ENCODE measurements at places on chromosomes 12 and 14.
A peak's percentile ranks its signal among the peaks of the same experiment; 100 is the strongest.

- DNase-seq: peak; percentile 68
These were observed 144.2 kb upstream of the FRMD6 start for GRCh38 chr14:51507511-51507905.

DNA sequence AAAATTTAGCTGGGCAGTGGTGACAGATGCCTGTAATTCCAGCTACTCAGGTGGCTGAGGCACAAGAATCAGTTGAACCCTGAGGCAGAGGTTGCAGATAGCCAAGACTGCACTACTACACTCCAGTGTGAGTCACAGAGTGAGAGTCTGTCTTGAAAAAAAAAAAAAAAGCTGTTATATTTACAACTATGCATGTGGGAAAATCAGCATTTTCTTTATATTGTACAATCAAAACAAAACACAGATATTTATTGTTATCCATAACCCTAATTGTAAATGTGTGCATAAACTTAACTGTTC lies 12.5 kb downstream of the C1R start:
- DNase-seq: no peak

- DNase-seq: no peak
These were observed 72.7 kb downstream of the TMEM132C start for GRCh38 chr12:128339631-128340030.

GRCh38 chr14:21724090-21724973 lies 50.7 kb upstream of the OR4E1 start:
- DNase-seq: no peak

DNA sequence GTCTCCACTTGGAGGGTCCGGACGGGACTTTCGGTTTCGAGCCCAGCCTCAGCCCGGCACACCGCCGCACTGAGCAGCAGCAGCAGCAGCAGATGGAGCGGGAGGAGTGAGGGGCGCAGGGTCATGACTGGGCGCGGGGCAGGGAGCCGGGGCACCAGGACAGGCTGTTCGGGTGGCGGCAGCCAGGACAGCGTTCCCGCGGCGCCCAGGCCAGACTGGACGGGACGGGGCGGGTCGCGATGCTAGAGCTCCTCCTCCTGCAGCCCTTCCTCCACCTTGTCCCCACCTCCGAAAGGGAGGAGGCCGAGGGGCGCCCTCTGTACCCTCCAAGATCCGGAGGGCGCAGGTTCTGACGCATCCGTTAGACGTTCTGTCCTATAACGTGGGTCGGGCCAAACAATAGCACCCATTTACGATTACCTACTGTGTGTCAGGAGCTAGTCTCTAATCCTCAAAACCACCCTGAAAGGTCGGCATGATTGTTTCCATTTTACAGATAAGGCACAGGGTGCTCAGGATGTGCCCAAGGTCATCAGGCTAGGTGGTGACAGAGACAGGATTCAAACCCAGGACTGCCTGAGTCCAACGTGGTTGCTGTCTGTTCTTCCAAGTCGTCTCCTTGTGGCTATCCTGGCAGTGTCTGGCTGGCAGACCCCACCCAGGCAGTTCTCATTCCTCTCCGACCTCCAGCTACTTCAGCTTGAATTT lies at the start of gene FKBP11:
TSS of gene FKBP11 (minus strand) at position 189 of the 708 bp plus-strand sequence. CDS start at position 125, 64 bp downstream.
- DNase-seq: peak; percentile 89

- DNase-seq: no peak
These were observed 329.8 kb upstream of the SFSWAP start for GRCh38 chr12:131380965-131381705.

DNA sequence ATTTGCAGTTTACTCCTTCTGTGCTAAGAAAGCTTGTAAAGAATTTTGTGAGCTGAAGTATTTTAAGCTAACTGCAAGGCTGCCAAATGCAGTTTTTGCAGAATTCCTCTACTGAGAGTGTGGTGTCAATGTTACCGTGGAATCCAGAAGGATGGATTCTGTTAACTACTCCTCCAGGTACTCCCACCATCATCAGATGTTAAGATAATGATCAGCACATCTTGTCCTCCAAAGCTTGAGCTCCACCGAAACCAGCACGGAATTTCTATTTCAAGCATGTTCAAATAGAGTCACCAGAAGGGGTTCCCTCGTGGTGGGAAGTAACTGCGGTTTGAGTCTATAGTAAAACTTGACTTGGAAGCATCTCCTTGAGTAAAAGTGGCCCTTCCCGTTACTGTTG lies 64.3 kb upstream of the CDKN3 start:
- no peak for DNase-seq

DNA sequence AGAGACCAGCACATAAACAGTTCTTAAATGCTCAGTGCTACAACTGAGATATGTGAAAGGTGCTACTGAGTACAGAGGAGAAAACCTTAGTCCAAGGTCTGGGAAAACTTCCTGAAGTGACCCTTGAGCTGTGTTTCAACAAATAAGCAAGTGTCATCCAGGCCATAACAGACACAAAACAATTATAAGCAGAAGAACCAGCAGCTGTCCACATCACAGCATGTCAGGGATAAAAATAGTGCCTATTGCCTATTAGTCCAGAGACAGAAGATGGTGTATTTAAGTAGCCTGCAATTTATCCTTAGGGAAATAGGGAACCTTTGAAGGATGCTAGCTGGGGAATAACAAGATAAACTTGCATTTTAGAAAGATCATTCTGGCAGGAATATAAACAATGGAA lies 237.8 kb downstream of the SPTSSA start:
- DNase-seq: no peak

DNA sequence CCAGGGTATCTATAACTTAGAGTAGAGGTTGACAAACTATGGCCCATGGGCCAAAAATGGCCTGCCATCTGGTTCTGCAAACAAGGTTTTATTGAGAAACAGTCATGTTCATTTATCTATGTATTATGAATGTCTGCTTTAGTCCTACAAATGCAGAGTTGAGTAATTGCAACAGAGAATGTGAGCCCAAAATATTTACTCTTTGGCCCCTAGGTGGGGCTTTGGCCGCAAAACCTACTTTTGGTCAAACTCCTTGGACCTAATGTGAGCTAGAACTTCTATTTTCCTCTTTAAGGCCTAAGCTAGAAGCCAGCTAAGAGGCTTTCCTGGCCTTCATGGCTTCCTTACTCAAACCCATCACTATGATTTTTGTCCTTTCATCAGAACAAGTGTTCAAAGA lies 379.1 kb downstream of the NELL2 start:
- DNase-seq: no peak

GRCh38 chr12:113222730-113223531 lies 1.7 kb downstream of the TPCN1 start:
- DNase-seq: peak; percentile 92

GRCh38 chr14:89221109-89221810 lies 195.8 kb downstream of the FOXN3 start:
- DNase-seq: no peak

- peak; percentile 53 for DNase-seq
These were observed 1.3 kb downstream of the A2ML1 start for GRCh38 chr12:8823565-8824300.

DNA sequence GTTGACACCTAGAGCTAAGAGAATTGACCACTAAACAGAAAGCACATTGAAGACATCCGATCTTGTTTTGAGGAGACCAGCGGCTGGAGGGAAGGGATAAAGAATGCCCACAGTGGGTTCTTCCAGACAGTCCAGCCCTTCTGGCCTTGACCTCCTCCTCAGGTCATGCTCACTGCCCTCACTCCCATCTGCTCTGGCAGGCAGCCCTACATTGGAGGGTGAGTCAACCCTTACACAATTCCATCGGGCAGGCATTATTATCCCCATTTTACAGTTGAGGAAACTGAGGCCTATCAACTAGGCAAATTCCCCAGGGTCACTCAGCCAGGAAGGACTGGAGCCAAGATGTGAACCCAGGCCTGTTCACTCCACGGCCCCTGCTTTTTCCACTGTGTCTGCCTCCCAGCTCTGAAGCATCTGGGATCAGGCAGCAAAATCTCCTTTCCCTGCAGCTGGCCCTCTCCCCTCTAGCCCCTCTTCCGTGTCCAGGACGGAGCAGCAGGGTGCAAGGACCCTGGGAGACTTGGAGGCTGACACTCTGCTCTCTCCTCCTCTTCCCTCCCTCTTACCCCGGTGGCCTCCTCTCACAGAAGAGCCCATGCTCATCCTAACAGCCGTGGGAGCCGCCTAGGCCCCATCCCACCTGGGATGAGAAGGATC lies 5.3 kb downstream of the SCNN1A start:
- no peak for DNase-seq

DNA sequence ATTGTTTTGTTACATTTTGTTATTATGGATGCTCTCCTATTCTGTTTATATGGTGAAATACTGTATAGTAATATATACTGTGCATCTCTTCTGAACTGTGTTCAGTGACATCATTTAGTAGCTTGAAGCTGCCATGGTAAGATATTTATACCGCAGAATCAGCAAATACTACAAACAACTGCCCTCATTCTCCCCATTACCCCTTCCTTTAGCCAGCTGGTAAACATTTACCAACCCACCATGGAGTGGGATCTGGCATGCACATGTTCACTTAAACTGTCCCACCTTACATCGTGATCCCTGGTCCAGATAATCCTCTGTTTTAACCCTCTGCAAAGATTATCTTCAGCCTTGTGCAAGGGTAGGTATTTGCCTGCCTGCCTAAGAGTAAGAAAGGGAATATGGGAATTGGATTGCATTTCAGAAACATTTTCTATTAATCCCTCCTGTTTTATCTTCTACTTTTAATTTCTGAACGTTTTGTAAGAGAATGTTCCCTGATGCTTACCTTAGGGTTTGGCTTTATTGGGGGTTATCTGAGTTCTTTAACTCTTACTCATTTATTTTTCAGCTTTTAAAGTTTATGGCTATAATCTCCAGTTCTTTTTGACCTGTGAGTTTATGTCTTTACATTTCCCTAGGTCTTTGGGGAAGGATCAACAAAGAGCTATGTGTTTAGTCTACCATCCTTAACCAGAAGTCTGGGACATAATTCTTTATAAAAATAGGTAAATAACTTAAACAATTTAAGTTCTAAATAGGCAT lies 46.5 kb downstream of the FBXO34 start:
- no peak for DNase-seq

- no peak for DNase-seq
These were observed 290.3 kb downstream of the DPF3 start for GRCh38 chr14:72603639-72604038.

DNA sequence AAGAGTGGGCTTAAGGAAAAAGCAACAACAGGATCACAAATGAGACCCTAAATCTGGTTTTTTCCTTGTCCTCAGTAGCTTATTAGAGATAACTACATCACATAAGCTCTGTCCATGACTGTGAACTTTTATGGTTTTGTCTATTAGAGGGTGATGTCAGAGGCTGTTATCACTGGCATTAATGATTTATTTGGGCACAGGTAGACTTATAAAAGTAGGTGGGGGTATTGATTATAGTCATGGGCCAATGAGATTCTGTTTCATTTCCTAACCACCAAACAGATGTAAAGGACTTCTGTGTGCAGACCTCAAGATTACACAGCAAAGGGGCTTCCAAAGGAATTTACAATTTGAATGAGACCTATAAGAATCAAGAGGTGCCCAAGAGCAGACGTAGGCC lies 316.4 kb downstream of the NRXN3 start:
- no peak for DNase-seq

GRCh38 chr14:105292826-105293711 lies 7.7 kb downstream of the BRF1 start:
- DNase-seq: no peak

- peak; percentile 28 for DNase-seq
These were observed 36.4 kb upstream of the AEBP2 start for GRCh38 chr12:19402743-19403431.

DNA sequence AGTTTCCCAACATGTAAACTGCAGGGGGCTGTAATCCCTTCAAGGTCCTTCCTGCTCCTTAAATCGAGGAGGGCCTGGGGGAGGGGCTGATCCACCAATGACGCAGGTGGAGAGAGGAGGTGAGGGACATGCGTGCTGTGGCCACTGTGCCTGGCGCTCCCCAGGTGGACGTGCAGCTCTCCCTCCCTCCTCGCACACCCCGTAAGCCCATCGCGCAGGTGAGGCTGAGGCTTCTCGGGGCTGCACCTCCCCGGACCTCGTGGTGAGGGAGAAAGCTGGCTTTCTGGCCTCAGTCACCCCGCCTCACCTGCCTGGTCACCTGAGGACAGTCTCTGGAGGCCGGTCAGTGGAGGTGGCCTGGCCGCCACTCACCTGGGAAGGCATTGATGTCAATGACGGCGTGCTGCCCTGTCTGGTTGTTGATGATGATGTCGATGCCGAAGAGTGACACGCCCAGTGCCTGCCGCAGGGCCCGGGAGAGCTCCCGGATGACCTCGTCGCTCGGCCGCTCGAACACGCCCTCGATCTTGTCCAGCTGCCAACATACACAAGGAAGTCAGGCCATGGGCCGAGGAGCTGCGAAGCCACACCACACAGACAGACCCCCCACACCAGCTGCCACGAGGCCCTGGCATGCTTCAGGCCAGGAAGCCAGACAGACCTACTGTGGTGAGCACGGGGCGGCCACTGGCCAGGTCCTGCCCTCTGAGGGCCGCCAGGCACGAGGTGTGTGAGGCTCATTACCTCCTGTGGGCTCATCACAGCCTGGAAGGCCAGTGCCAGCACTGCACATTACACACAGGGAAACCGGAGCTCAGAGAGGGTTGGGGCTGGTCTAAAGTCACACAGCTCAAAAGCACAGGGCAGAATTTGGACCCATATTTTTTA lies 23.3 kb downstream of the CHGA start:
- DNase-seq: peak; percentile 88

GRCh38 chr12:96719660-96720362 lies 187.2 kb upstream of the NEDD1 start:
- DNase-seq: peak; percentile 70

DNA sequence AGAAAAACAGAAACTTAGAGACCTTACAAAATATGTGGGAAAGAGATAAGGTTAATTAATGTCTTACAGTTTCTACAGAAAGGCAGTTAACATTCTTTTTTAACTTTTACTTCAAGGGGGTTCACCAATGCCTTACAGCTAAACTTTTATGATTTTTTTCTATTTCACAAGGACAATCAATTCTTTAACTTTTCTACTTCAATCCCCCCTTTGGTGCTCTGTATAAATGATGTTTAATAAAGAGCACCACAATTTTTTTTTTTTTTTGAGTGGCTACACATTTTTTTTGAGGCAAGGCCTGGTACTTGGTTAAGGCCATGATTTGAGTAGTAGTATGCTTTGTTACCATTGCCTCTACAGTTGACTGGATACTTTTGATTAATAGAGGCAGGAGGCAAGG lies 279.6 kb downstream of the PRKD1 start:
- DNase-seq: no peak

Measured in stomach (tissue), 19 donors.